ENCODE measurements at places on chromosomes 11 and 22. TPM values are rescaled to one million over a fixed set of nuclear protein-coding genes. Genes with fewer than 3 reads are reported as not detected.

GRCh38 chr11:130300567-130300966 lies 14.2 kb downstream of the ZBTB44 start:
- DNase-seq: no peak

DNA sequence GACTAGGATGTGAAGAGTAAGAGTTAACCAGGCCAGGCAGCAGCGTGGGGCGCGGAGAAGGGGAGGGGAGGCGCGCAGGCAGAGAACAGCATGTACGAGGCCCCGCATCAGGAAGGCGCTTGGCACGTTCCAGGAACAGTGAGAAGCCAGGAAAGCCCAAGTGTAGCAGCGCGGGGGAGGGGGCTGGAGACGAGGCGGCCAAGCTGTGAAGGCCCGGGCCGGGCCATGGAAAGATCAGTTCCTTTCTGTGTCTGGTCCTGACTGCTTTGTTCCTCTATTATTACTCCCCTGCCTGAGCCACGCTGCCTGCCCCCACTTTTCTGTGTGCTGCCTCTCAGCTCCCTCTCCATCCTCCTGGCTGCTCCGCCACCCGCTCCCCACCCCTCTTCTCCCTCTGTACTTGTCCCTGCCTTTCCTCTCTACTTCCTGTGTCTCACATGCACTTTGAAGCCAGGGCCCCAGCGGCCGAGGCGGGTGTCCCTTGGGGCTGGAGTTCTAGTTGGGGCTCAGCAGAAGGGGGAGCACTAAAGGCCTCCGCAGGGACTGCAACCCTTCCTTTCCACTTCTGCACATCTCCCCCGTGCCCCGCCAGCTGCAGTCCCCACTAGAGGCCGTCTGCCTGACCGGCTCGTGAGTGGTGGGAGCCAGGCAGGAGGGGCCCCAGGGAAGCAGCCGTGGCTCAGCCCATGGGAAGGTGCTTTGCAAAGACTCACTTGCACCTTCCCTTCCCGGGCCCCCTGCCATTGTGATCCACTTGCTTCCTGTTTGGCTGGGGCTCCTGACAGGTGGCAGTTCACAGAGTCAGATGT lies 63.7 kb downstream of the PRDM11 start:
- DNase-seq: peak; percentile 94

- DNase-seq: no peak
Observed at GRCh38 chr11:36107547-36107946, 163.7 kb downstream of the LDLRAD3 start.

GRCh38 chr11:272931-273198 lies 5.3 kb upstream of the NLRP6 start:
- DNase-seq: no peak

Gene BMAL1
- total RNA-seq: 9.5 TPM
